Activated CD4-positive, alpha-beta T cell treated with anti-CD3 and anti-CD28 coated beads, Interleukin-2, Interleukin-4, amounts not matched to agents 100 ng/mL and 50 ng/mL, durations not matched to agents 16 hours and 8 hours (primary cell): ENCODE measurements at places on chromosomes 16 and 17.
A peak's percentile ranks its signal among the peaks of the same experiment; 100 is the strongest.

- peak; percentile 96 for DNase-seq
These were observed 25.7 kb downstream of the MRC2 start for GRCh38 chr17:62653002-62653825.

DNA sequence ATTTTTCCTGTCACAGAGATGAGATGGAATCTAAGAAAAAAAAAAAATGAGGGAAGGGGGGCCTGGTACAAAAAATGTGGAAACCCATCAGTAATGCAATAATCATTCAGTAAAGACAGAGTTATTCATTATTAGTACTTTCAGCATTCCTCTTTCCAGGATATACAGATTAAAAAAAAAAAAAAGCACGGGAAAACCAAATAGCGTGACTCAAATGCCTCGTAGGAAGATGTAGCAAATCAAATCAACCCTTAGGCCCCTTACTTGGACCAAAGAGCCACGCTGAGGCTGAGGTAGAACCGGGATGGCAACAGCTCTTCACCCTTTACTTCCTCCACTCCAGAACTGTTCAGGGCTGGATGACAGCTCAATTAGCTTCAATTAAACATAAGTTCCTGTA is 52.5 kb downstream of the SMG6 start:
- DNase-seq, result no peak

- DNase-seq, result no peak
These were observed 68.9 kb downstream of the SNX11 start for GRCh38 chr17:48176471-48176855.

- no peak for DNase-seq
These were observed 11.7 kb downstream of the COL1A1 start for GRCh38 chr17:50189550-50190292.

GRCh38 chr16:89045881-89046280 is 47.8 kb upstream of the ACSF3 start:
- no peak for DNase-seq

DNA sequence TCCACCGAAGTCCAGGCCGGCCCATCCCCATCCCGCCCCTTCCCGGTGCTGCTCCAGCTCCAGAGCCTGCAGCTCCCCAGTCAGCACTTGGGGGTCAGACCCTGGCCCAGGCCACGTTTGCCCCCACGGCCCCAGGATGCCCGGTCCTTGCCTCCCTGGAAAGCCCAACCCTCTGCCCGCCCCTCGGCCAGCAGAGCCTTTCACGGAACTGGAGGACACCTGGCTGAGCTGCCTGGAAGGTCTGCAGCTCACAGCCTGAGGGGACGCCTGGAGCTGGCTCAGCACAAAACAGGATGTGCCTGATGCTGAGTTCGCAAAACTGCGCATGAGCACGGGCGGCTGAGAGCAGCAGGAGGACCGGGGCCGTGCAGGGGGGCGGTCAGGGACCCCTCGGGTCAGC is 29.7 kb upstream of the SSTR5 start:
- DNase-seq, result no peak
